ENCODE measurements at places on chromosomes 5 and 9. TPM values are rescaled to one million over a fixed set of nuclear protein-coding genes. Genes with fewer than 3 reads are reported as not detected.

The LECT2 gene
- not detected for total RNA-seq

The ZNG1F gene
- total RNA-seq = 7.1 TPM

The SPINK7 gene
- not detected for total RNA-seq

The CDC20B gene
- total RNA-seq = not detected

The IFNA21 gene
- total RNA-seq = not detected
